Stimulated activated CD4-positive, alpha-beta T cell treated with anti-CD3 and anti-CD28 coated beads, Interleukin-1b, Interleukin-23, amount 100 ng/mL, for 24 hours (primary cell): ENCODE measurements at places on chromosomes 1 and 21.

- DNase-seq: no peak
Measured at GRCh38 chr1:24888061-24888970, 41.8 kb downstream of the RUNX3 start.

DNA sequence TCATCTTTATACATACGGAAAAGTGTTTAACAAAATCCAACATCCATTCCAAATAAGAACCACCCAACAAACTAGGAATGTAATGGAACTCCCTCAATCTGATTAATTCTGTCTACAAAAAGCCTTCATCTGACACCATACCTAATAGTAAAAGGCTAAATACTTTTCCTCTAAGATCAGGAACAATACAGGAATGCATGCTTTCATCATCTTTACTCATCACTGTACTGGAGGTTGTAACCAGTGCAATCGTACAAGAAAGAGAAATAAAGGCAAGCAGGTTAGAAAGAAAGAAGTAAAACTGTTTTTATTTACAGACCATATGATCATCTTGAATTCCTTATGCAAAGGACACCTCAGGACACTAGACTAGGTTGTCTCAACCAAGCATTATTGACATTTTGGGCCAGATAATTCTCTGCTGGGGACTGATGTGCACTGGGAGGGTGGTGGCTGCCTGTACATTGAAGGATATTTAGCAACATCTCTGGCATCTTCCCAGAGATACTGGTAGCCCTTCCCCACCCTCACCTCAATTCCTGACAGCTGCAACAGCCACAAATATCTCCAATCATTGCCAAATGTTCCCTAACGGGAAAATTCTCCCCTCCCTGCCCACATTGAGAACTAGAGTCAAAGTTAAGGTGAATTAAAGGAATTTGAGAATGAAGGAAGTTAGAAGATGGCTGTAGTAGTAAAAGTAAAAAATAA lies 30.6 kb upstream of the INSL5 start:
- no peak for DNase-seq

- DNase-seq: no peak
Measured at GRCh38 chr1:96524100-96524499, 197.5 kb upstream of the PTBP2 start.

- DNase-seq: no peak
Measured at GRCh38 chr1:241253471-241253870, 103.5 kb downstream of the RGS7 start.

DNA sequence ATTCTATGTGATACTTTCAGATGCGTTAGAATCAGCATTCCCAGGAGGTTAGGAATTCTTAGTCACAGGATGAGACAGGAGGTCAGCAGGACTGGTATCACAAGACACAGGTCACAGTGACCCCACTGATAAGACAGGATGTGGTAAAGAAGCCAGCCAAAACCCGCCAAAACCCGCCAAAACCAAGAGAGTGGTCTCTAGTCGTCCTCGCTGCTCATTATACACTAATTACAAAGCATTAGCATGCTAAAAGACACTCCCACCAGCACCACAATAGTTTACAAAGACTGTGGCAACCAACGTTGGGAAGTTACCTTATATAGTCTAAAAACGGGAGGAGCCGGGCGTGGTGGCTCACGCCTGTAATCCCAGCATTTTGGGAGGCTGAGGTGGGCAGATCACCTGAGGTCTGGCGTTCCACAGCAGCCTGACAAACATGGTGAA lies 13.9 kb upstream of the ACTA1 start:
- DNase-seq: no peak

- DNase-seq: no peak
Measured at GRCh38 chr1:18491168-18491567, 10.4 kb downstream of the KLHDC7A start.

DNA sequence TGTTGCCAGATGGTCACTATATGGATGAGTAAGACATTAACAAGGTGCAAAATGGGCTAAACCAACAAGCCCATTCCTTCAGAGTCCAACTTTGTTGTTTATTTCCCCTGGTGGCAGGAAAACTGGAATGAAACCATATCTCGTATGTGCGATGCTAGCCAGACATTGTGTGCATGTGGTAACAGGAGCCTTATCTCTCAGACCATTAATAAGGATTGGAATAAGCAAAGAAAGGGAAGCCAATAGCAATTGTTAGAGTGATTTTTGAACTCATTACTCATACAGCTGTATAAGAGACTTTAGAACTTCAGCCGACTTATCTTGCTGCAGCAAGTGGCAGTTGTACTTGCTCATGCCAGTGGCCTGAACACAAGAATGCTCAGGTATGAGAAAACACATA lies 30.0 kb upstream of the HMCN1 start:
- DNase-seq: no peak

GRCh38 chr1:218694636-218695035 lies 349.5 kb downstream of the TGFB2 start:
- no peak for DNase-seq

DNA sequence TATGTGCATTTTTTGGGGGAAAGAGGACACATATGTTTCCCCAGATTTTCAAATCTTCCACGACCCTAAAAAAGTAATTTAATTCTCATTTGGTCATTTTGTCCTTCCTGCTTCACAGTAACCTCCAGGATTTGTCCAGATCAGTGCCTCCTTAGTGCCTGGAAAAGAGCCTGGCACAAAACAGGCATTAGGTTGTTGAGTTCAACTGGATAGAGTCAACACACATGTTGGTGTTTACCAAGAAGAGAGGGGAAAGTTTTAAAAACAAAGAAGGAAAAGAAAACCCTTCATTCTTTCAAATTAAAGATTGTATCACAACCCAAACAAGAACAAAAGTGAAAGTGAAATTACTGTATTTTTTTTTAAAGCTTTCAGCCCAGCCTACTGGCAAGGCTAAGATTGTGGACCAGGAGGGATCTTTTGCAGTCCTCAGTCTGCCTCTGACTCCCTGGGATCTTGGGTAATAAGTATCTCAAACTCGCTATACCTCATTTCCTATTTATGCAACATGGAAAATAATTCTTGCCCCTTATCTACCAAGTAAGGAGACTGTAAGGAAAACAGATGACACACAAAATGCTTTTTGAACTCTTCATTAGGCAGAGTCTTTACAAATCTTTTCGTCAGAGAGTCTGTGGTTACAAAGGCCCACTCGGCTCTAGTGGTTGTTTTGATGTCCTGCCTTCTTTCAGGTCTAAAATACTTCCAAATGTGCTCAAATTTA lies 57.8 kb downstream of the ZNF281 start:
- DNase-seq: no peak

- no peak for DNase-seq
Measured at GRCh38 chr1:77310924-77311323, 29.1 kb downstream of the AK5 start.

DNA sequence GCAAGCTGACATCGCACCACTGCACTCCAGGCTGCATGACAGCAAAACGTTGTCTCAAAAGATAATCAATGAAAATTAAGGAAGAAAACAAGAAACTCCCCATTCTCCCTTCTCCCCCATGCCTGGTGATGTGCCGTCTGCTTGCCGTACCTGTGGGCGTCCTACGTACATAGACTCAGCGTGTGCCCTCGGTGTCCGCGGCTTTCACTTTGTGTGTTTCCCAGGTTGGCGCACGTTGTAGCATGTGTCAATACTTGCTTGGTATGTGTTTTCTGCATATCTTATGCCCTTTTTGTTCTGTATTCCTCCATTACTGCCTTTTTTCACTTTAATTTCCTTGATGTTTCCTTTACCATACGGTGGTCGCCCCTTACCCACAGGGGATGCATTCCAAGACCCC lies 53.8 kb downstream of the PCNT start:
- DNase-seq: no peak

GRCh38 chr21:14376854-14377253 lies 6.1 kb downstream of the HSPA13 start:
- DNase-seq: no peak

DNA sequence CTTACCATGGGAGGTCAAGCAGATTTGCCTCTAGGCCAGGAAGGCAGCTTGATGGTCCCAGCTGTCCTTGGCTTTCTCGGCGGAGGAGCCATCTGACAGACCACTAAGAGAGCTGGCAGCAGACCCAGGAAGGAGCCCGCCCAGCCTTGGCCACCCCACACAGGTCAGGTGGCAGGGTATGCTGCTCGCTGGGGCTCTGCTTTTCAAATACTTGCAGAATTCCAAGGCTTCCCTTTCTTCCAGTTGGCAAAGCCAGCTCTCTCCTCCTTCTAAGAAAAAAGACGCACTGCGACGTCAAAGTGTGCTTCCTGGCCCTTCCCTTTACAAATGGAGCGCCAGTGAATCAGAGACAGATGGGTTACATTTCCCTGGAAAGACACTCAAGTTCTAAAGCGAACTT lies 229.4 kb downstream of the CACNA1E start:
- DNase-seq: no peak

DNA sequence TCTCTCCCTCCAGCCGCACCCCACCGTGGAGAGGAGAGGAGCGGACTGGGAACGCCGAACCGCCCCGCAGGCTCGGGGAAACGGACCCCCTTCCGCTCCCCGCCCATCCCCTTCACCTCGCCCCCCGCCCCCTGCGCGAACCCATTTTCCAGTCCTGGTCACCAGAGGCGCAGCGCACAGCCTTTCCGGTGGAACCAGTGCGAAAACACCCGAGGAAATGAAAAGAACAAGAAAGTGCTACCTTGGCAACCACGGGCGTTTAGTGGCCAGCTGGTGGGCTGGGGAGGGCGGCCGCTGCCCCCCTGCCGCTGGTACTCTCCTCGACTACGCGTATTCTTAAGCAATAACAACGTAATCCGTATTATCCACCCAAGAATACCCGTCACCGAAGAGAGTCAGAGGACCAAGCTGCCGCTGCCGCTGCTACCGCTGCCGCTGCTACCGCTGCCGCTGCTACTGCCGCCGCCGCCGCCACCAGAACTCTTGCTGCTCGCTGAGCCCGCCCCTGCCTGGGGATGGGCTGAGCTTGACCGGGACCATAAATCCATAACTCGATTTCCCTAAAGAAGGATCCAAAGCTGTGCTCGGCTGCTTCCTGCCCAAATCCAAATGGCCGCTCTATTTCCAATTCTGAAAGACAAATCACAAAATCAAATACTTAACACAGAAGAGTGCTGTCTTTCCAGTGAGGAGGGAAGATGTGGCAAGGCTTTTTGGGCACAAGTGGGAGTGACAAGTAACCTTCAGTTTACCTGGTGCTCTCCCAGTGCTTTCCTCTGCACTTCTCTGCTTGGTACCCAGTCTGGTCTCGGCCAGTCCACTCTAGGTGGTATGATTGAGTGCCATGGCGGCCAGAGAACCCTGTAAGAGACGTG lies 125.2 kb upstream of the DPYD start:
- DNase-seq: no peak

DNA sequence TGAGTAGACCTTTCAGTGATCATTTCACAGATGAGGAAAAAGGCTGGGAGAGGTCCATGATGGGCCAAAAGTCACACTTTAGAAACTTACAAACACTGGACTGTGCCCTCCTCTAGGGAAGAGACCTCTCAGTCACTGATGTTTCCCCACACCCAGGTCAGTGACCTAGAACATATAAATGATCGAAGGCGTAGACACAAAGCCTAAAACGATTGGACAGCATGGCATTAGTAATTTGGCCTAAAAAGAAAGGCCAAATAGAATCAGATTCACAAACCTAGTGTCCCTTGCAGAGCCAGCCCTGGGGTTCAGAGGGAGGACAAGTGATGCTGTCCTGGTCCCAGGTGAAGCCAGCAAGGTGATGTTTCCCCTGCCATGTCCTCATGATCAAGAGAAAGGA lies 27.7 kb downstream of the TRABD2B start:
- DNase-seq: no peak

DNA sequence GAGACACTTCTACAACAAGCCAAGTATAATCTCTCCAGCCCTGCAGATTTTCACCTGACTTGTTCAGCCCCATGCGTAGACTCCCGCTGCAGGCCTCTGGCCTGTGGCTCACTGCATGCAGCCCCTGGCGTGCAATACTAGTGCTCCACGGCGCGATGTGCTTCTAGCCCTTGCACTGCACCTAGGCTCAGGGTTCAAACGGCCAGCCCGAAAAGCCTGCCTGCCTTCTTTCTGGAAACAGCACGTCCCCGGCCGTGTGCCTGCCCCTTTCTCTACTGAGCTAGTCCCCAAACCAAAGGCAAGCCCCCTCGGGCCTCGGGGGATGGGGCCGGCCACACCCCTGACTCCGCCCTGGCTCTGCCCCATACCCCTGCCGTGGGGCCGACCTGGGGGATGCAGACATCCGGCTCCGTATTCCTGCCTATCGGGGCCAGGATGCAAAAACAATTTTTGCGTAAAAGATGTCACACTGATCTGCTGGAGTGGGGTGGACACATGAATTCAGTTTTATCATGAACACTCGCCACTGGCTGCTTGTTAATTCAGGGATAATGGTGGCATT lies 26.3 kb upstream of the TRAPPC10 start:
- DNase-seq: no peak

DNA sequence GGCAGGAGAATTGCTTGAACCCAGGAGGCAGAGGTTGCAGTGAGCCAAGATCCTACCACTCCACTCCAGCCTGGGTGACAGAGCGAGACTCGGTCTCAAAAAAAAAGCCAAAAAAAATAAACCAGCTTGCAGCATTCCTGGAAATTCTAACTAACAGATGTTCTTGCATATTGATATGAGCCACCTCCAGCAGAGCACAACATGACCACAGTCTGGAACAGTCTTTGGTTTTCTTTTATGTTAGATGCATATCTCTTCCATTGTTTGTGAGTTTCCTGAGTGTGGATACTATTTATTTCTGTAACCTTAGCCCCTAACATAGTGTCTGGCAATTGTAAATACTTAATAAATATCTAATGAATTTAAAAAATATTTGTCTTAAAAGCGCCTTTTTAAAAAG lies 23.9 kb downstream of the IFNAR1 start:
- DNase-seq: no peak

- no peak for DNase-seq
Measured at GRCh38 chr1:107538502-107538901, 397.7 kb downstream of the NTNG1 start.
